Gastrocnemius medialis (tissue), 4 donors: ENCODE measurements at places on chromosomes 5 and 9. TPM values are rescaled to one million over a fixed set of nuclear protein-coding genes. Genes with fewer than 3 reads are reported as not detected.
A peak's percentile ranks its signal among the peaks of the same experiment; 100 is the strongest.

DNA sequence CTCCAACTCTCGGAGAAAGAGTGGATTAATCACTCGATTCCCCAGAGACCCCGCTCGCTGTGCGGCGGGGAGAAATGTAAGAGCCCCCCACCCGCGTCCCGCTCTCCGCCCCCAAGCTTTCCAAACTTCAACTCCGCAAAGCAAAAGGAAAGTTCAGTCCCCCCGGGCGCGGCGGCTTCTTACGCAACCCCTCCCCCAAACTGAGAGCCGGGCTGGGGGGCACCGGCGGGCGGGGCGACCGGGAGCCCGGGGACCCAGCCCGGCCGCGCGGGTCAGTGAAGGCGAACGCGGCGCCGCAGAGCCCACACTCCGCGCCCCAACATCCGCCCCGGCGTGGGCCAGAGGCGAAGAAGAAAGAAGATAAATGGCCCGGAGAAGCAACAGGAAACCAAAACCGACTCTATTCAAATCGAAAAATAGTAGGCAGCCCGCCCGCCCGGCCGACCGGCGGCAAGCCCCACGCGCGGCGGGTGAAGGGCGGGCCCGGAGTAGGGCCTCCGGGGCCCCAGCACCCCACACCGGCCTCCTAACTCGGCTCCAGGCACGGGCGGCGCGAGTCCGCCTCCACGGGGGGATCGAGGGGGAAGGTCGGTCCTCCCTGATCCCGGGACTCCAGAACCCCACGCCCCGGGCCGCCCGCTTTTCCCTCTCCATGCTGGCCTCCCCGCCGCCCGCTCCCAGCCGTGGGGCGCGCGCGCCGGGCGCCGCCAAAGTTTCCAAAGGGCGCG is 720 bp downstream of the NOTCH1 start:
- H3K4me3 ChIP-seq = peak overlapping the region; percentile 67
- no peaks in the 10 kb centered on the region for H3K36me3 ChIP-seq
- H3K4me1 ChIP-seq = peaks cover 17% of the 10 kb centered on the region
- H3K27me3 ChIP-seq = no peaks in the 10 kb centered on the region
- H3K27ac ChIP-seq = peak overlapping the region; percentile 87
- DNase-seq = no peak

DNA sequence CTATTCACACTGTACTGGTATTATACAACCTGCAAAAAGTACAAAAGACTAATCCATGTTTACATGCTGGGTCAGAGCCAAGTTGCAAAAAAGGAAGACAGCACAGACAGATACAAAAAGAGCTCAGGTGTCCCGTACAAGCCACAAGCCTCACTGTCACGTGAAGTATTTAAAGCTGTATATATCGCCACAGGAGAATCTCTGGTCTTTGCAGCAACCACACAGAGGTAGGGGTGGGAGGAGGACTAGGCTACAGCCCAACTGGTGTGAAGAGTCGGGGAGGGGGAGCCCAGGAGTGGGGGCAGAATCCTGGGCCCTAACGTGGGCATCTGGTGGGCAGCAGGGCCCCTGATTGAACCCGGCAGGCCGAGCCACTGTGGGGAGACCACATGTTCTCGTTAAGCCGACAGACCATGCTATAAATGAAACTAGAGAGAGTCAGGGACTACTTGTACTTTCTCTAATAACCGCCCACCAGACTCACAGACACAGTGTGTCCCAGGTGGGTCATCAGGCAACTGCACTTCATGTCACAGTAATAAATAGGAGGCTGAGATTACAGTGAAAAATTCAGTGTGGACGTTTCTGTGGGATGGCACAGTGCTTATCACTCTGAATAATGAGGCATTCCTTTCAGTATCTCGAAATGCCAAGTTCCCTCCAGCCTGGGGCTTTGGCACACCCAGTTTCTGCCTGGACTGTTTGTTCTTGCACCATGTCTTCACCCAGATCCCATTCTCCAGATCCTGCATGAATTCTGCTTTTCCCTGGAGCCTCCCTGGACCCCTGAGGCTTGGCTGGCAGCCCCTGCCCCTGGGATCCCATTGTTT is 79.3 kb upstream of the SH3PXD2B start:
- H3K27me3 ChIP-seq = no peaks in the 10 kb centered on the region
- peak overlapping the region; percentile 74 for H3K27ac ChIP-seq
- DNase-seq = no peak

Gene IGIP
- total RNA-seq = 6.7 TPM

- peaks cover 26% of the 10 kb centered on the region for H3K27me3 ChIP-seq
- no peak overlapping the region for H3K27ac ChIP-seq
- no peak overlapping the region for H3K4me3 ChIP-seq
- H3K36me3 ChIP-seq = no peaks in the 10 kb centered on the region
- H3K4me1 ChIP-seq = peaks cover 6% of the 10 kb centered on the region
- DNase-seq = no peak
These were observed 4.5 kb downstream of the ADGRV1 start for GRCh38 chr5:90563108-90563507.

DNA sequence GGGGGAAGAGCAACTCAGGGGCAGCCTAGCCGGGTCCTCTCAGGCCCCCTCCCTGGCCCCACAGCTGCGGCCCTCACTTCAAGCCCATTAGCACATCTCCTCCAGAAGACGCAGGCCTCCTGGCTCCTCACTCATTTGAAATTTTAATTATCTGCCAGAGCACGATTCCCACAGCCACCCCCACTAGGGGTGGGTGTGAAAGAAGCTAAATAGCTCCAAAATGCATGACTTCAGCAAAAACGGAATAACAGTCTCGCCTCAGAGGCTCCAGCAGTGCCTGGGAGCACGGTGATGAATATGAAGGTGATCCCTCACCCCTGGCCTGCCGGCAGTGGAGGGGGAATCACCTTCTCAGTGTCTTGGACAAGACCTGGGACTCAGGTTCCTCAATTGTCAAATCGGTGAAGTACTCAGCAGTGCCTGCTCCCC is 61.1 kb upstream of the HRH2 start:
- H3K27me3 ChIP-seq = no peaks in the 10 kb centered on the region
- no peak overlapping the region for H3K27ac ChIP-seq
- no peak for DNase-seq
- no peaks in the 10 kb centered on the region for H3K36me3 ChIP-seq
- no peaks in the 10 kb centered on the region for H3K4me1 ChIP-seq

Gene CDC25C
- total RNA-seq = not detected

DNA sequence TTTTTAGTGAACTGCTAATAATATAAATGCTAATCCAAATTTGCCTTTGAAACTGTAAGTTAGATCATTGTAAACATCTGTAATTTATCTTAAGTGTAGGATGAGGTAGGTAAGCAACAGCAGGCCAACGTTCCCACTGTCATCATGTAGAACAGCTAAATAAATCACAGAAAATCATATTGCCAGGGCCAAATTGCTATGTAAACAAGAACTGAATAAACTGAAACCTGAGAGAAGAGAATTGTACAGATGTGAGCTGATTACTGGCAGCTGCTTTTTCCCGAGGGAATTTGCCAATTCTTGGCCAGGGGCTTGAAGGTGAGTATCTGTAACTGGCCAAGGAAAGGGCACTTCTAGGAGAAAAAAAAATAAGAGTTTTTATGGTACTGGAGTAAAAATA is 97.6 kb downstream of the CDH10 start:
- H3K4me3 ChIP-seq = no peak overlapping the region
- no peaks in the 10 kb centered on the region for H3K4me1 ChIP-seq
- DNase-seq = no peak
- H3K27ac ChIP-seq = no peak overlapping the region

Gene MED7
- 7.8 TPM for total RNA-seq

DNA sequence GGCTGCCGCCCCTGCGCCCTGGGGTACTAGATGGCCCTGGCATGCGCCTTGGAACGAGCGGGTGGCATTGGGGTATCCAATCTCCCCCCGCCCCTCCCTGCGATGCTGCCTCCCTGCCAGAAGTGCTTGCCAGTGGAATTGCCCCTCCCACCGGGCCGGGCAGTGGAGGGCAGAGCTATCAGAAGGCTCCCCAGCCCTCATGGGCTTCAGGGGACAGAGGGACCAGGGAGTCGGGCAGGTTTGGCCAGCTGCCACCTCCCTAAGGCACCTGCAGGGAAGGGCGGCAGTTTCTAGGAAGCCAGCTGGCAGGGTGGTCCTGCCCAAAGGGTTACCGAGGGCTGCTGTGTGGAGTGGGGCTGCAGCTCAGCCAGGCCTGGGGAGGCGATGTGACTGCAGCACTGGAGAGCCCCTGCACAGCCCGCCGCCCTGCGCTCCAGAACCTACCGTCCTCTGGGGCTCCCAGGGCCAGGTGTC is 52.8 kb upstream of the EGFL7 start:
- H3K27me3 ChIP-seq = no peaks in the 10 kb centered on the region
- no peak for DNase-seq
- no peaks in the 10 kb centered on the region for H3K36me3 ChIP-seq
- H3K27ac ChIP-seq = no peak overlapping the region

GRCh38 chr9:88696501-88696900 is 161.5 kb downstream of the NXNL2 start:
- DNase-seq = no peak
- no peaks in the 10 kb centered on the region for H3K36me3 ChIP-seq
- H3K27me3 ChIP-seq = no peaks in the 10 kb centered on the region
- no peaks in the 10 kb centered on the region for H3K4me1 ChIP-seq
- H3K27ac ChIP-seq = no peak overlapping the region

GRCh38 chr5:95424526-95424925 is 33.4 kb downstream of the FAM81B start:
- no peak overlapping the region for H3K27ac ChIP-seq
- H3K4me1 ChIP-seq = no peaks in the 10 kb centered on the region
- DNase-seq = no peak
- no peaks in the 10 kb centered on the region for H3K27me3 ChIP-seq
- no peak overlapping the region for H3K4me3 ChIP-seq
- H3K36me3 ChIP-seq = no peaks in the 10 kb centered on the region

DNA sequence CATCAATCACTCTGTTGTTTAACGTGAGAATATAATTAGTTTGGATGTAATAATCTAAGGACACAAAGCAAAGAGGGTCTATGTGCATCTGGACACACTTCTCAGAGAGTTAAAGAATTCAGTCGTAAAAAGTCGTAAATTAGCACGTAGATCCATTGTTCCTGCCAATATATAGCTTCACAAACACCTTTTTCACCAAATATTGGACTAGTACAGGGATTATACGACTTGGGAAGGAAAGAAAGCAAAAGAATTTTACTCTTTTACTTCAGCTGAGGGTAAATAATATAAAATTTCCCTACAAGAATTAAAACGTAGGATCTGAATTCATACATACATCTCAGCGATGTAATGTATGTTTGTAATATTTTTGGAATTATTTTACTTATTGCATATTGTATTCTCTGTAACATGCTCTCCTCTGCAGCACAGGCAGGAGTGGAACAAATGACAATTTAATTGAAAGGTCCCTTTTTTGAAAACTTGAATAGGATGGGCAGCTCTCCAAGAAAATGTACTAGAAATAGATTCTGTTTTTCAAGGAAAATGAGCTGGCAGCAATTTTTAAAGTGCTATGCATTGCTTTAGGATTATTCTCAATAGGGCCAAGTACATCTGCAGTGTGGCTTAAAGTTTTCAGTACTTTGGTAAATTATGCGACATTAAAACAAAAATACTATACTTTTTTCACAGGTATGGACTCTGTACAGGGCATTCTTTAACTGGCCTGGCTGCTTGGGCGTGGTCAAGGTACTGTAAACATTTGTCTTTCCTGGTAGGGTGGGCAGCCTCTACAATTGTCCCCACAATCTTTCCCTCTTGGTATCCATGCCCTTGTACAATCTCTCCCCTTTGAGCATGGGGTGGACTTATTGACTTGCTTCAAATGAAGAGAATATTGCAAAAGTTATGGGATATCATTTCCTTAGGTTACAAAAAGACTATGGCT is 39.7 kb upstream of the HSD17B4 start:
- no peaks in the 10 kb centered on the region for H3K27me3 ChIP-seq
- H3K36me3 ChIP-seq = no peaks in the 10 kb centered on the region
- H3K4me3 ChIP-seq = peak overlapping the region; percentile 60
- DNase-seq = no peak
- H3K27ac ChIP-seq = no peak overlapping the region

GRCh38 chr5:35063414-35063813 is 15.7 kb upstream of the AGXT2 start:
- H3K36me3 ChIP-seq = no peaks in the 10 kb centered on the region
- H3K4me1 ChIP-seq = no peaks in the 10 kb centered on the region
- no peaks in the 10 kb centered on the region for H3K27me3 ChIP-seq

Gene CATSPER3
- total RNA-seq = 0.56 TPM

DNA sequence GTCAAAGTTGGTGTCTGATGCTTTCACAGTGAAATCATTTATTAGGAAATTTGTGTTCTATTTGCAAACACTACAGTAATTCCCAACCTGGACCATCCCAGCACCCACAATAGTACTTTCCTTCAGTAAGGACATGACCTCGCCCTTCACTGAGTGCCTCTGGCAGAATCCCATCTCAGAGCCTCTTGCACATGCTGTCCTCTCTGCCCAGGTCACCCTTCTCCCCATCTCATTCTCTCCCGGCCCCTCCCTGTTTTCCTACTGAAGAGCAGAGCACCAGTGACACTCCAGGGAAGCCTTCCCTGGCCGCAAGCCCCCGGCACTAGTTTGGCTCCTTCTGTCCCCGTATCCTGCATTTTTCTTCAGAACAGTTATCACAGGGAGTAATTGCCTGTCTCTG is 220.4 kb downstream of the MAPKAP1 start:
- H3K27ac ChIP-seq = no peak overlapping the region
- no peaks in the 10 kb centered on the region for H3K36me3 ChIP-seq
- H3K27me3 ChIP-seq = no peaks in the 10 kb centered on the region
- H3K4me1 ChIP-seq = no peaks in the 10 kb centered on the region
- DNase-seq = peak; percentile 48

GRCh38 chr5:119074419-119074818 is 3.5 kb downstream of the DMXL1 start:
- no peak overlapping the region for H3K4me3 ChIP-seq
- H3K27ac ChIP-seq = no peak overlapping the region
- peaks cover 43% of the 10 kb centered on the region for H3K4me1 ChIP-seq
- no peaks in the 10 kb centered on the region for H3K27me3 ChIP-seq
- H3K36me3 ChIP-seq = no peaks in the 10 kb centered on the region

GRCh38 chr9:69532396-69532795 is 139.8 kb downstream of the APBA1 start:
- no peaks in the 10 kb centered on the region for H3K36me3 ChIP-seq
- H3K27ac ChIP-seq = no peak overlapping the region
- H3K4me3 ChIP-seq = no peak overlapping the region
- H3K4me1 ChIP-seq = no peaks in the 10 kb centered on the region
- no peaks in the 10 kb centered on the region for H3K27me3 ChIP-seq

GRCh38 chr9:34227445-34227844 is 48.6 kb downstream of the UBAP1 start:
- H3K4me1 ChIP-seq = peaks cover 13% of the 10 kb centered on the region
- H3K4me3 ChIP-seq = no peak overlapping the region
- no peaks in the 10 kb centered on the region for H3K27me3 ChIP-seq
- DNase-seq = no peak
